ENCODE measurements at places on chromosomes 13 and 19.
A peak's percentile ranks its signal among the peaks of the same experiment; 100 is the strongest.

- DNase-seq: no peak
Measured at GRCh38 chr19:310141-310651, 19.0 kb upstream of the PLPP2 start.

- no peak for DNase-seq
Measured at GRCh38 chr19:2982983-2983350, 5.6 kb downstream of the TLE6 start.

GRCh38 chr13:71291842-71292146 is 575.2 kb downstream of the DACH1 start:
- DNase-seq: no peak

DNA sequence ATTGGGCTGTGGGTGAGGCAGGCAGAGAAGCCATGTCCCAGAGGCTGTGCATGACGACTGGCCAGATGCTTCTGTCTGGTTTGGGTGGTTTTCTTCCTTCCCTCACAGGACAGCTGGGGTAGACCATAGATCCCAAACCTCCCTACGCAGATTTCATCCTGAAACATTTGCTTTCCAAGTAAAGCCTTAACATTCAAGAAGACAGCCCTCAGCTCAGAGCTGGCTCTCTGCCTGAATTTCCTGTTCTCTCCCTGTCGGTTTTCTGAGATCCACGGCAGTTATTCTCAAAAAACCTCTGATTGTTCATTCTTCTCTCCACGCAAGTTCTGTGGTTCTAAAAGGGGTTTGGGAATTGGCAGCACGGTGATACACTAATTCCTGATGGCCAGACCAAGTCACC is 25.3 kb downstream of the UQCRFS1 start:
- DNase-seq: no peak

DNA sequence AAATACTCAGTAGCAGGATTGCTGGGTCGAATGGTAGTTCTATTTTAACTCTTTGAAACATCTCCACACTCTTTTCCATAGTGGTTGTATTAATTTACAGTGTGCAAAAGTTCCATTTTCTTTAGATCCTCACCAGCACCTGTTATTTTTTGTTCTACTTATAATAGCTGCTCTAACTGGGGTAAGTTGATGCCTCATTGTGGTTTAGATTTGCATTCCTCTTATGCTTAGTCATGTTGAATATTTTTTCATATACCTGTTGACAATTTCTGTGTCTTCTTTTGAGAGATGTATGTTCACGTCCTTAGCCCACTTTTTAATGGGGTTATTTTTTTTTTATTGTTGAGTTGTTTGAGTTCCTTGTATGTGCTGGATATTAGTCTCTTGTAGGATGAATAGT is 144.6 kb downstream of the NBEA start:
- DNase-seq: no peak

DNA sequence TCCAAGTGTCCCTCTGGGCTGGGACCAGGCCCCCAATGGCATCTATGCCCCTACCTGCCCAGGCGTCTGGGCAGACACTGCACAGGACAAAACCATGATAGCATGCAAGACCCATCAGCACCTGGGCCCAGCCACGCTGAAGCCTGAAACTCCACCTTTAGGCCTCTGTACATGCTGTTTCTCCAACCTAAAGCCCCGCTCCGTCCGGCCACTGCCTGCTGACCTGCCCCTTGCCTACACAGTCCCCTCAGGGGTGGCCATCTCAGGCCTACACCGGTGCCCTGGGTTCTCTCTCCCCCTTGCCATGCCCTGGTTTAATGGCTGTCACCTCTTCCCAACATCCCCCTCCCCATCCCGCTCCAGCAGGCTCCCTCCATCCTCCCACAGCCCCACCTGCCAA is 15.3 kb downstream of the GJA3 start:
- DNase-seq: no peak

GRCh38 chr19:10292206-10292788 is 2.5 kb downstream of the ICAM5 start:
- peak; percentile 75 for DNase-seq

DNA sequence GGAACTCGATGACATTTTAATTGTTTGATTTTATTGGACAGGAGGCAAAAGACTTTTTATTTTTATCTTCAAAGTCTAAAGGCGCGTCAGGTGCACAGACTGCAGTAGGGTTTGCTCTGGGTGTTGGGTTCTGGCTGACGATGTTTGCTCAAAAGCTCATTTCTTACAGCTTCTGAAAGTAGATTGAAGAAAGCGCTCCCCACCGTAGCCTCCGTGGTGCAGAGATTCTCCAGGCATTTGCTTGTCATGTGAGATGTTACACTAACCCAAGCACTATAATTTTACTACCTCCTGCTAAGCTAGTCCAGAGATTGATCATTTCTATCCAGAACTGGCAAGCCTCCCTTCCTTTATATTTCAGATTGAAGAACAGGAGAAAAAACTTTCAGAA is 14.5 kb upstream of the ATP11A start:
- DNase-seq: no peak

DNA sequence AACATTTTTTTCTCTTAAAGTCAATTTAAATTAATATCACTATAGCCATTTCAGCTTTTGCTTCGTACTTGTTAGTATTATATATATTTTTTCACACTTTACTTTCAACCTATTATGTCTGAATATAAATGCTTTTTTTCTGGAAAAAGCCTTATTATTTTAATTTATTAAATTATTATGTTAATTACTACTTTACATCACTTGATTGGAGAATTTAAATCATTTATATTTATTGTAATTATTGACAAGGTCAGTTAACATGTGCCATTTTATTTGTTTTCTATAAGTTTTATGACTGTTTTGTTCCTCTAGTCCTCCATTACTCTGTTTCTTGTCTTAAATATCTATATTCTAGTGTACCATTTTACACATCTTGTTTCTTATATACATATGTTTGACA is 1333.4 kb upstream of the MIR17HG start:
- no peak for DNase-seq

GRCh38 chr13:35824825-35825224 is 306.4 kb downstream of the DCLK1 start:
- DNase-seq: no peak

GRCh38 chr13:21297447-21297846 is 121.0 kb downstream of the MRPL57 start:
- no peak for DNase-seq

- no peak for DNase-seq
Measured at GRCh38 chr13:113656831-113657671, 947 bp downstream of the ATP4B start.

DNA sequence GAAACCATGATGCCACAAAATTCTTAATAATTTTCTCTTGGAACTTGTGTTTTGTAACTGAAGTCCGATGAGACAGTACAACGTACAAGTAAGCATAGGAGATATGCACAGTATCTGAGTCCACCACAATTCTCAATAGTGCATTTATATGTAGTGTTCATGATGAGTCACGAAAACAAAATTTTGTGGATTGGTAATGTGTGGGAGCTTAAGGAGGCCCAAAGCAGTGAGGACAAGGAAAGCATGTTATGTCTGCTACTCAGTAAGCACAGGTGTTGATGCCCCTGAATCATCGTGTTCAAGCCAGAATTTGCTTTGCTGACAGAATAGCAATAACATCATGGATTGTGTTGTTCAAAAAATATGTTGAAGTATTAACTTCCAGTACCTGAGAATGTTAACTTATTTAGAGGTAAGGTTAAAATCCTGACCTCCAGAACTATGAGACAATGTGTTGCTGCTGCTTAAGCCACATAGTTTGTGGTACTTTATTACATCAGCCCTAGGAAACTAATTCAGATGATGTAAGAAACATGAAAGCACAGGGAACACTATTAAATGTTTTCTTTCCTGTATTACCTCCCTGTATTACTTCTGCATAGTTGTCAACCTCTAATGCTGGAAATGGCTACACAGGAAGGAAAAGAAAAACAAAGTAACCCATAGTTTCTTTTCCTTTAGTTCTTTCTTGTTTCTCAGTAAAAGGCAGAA is 201.3 kb downstream of the SLITRK6 start:
- no peak for DNase-seq

GRCh38 chr13:110503979-110504499 is 57.5 kb downstream of the RAB20 start:
- DNase-seq: no peak

DNA sequence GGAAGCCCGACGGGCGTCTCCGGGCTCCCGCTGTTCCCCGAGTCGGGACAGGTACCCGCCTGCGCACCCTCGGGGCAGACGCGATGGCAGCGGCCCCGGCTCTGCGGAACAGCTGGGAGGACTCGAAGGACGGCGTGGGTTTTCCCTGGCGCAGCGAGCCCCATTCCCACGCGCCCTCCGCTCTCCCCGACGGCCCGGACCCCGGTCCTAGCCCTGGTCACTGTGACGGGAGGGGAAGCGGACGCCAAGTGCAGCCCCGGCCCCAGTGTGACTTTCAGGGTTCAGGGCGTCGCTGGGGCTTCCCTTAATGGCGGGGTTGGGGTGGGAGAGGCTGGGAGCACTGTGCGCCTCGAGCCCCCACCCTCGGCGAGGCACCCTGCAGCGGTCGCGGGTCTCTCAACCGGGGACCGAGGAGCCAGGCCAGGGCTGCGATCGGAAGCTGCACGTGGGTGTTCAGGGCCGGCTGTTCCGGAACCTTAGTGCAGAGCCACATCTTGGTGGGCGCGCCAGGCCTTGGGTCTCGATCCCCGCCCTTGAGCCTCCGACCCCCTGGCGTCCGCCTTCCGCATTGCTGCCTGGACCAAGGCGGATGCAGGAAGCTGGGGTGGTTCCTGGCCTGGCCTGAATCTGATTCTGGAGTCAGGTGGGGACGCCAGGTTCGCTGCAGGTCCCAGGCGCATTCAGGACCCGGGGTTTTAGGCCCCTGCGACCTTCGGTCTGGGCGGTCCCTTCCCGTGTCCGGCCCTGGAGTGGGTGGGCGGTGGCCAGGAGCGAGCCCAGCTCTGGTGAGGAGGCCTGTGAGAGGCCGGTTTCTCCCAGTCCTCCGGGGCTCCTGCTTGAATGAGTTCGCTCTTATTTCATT is 3.5 kb downstream of the LGALS7B start:
- peak; percentile 30 for DNase-seq

DNA sequence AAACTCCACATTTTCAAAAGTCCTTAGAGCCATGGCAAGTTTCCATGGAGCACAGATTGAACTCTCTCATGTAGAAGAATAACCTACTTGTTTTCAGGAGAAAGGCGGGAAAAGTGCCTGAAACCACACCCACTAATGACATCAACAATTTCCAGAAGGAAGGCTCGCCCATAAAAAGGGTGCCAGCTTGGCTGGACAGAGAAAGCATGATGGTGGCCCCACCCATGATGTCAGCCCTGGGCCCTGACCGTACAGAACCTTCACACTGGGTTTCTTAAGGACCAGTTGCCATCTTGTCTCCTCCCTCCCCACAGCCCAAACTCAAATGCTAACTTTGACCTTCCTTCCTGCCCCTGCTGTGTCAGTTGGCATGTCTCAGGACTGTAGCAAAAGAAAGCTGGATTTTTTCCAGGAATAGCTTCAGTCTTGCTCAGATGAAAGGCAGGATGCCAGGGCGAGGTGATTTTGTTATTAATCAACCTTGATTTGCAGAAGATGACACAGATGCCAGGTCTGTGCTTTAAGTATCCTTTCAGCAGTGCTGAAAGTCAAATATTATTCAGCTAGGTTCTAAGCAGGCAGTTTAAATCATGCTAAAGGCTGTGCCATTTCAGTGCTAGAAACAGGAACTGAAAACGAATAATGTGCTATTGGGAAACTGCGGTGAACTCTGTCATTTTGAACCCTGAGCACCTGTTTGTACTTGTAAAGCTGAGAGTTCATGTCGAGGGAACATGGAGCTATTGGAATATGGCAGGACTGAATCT is 89.5 kb upstream of the RFC3 start:
- DNase-seq: no peak

- DNase-seq: no peak
Measured at GRCh38 chr19:10567656-10568055, 1.1 kb downstream of the CDKN2D start.

DNA sequence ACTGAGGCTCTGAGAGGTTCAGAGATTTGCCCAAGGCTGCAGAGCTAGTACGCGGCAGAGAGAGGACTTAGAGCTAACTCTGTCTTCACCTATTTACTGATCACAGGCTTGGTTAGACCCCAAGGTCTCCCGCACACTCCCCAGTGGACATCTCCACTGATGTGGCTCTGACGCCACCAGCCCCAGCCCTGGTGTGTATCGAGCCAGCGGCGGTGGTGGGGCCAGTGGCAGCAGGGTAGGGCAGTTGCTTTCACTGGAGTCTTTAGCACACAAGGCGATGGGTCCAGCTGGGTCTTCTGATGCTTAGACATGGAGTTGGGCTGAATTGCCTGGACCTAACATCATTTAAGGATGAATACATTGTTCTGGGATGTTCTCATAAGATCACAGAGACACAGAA is 85.4 kb downstream of the ANKRD10 start:
- no peak for DNase-seq

DNA sequence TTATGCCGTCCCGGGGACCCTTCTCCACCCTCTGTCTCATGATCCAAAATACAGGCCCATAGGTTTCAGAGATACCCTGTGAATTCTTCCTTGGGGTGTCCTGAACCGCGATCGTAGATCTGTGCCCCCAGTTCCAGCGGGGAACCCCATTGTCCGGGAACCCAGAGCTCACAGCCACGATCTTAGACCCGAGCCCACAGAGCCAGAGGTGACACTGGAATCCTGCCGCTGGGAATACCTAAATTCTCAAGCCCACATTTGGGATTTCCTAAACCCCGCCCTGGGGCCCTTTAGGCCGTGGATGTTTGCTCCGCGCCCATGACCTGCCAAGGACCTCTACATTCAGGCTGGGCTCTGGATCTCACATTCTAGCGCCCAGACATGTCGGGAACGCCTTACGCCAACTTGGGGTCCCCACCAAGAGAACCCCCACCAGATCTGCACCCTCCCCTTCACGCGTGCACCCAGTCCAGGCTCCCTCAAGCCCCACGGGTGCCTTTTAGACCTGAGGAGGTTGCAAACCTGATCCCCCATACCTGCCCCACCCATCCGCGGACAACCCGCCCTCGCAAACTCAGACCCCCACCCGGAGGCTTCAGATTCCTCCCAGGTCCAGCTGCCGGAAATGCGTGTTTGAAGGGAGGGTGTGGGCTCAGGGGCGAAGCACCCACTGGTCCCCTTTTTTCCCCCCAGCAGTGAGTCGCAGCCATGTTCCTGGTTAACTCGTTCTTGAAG is 605 bp downstream of the CAPNS1 start:
- peak; percentile 9 for DNase-seq

- no peak for DNase-seq
Measured at GRCh38 chr13:62906896-62907295, 1491.2 kb upstream of the PCDH20 start.

DNA sequence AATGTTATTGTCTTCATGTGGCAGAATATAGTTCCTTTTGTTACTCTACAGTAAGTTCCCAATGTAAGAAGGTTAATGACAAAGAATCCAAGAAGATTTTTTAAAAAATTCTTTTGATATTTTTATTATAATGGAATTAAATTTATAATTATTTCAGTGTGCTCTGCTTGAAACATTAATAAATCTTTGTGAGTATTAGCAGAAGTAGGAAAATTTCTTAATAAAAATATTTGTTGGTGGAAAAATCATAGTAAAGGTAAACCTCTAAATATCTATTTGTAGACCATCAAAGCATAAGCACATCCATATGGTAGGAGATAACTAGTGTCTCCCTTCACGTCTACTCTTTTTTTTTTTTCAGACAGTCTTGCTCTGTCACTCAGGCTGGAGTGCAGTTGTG is 4.3 kb downstream of the CSNK1A1L start:
- no peak for DNase-seq
